ENCODE measurements at places on chromosomes 4 and X.
A peak's percentile ranks its signal among the peaks of the same experiment; 100 is the strongest.

GRCh38 chr4:88965053-88965452 lies 91.9 kb downstream of the FAM13A start:
- no peak for DNase-seq

GRCh38 chr4:159273141-159273438 lies 170.2 kb downstream of the RAPGEF2 start:
- DNase-seq, result no peak

DNA sequence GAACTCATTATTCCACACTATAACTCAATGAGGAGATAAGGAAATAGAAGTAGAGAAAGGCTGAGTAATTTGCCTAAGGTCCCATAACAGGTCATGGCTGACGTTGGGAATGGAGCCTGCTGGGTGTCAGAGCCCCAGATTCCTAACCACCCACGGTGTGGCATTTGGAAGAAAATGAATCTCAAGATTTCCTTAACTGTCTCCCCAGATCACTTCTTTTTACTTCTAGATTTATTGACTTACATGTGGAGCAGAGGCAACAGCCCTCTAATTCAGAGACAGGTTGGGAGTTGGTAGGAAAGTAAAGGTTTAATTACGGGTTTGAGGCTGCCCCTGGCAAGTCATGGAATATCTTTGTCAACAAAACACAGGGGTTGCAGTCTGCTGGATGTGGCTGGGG lies 134.0 kb downstream of the ARHGAP10 start:
- DNase-seq, result no peak

GRCh38 chrX:153933748-153934147 lies 1.1 kb downstream of the NAA10 start:
- no peak for DNase-seq

- DNase-seq, result peak; percentile 88
Measured at GRCh38 chrX:46325312-46325877, 219.8 kb downstream of the ZNF674 start.

DNA sequence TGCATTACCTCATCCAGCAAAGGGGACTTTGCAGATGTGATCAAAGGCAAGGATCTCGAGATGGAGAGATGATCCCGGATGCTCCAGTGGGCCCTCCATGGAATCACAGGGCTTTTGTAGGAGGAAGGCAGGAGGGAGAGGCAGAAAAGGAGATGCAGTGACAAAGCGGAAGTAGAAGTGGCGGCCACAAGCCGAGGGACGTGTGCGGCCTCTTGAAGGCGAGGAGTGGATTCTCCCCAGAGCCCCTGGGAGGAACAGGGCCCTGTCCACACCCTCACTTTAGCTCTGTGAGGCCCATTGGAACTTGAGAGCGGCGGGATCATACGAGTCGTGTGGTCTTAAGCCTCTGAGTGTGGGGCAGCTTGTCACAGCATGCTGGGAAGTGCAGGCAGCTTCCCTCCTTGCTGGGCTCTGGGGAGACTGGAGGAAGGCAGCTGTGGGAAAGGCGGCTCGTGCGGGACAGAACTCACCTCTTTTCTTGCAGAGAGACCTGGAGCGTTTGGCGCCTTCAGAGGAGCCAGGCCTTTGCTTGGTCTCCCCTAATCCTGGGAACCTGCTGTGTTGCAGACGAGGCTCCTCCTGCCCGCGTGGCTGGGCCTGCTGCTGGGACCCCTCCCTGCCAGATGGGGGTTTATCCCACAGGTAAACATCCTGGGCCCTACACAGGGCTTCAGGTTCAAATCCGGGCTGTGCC lies 10.2 kb downstream of the SH3TC1 start:
- DNase-seq, result no peak
